ENCODE measurements at places on chromosomes 12 and 14.
A peak's percentile ranks its signal among the peaks of the same experiment; 100 is the strongest.

DNA sequence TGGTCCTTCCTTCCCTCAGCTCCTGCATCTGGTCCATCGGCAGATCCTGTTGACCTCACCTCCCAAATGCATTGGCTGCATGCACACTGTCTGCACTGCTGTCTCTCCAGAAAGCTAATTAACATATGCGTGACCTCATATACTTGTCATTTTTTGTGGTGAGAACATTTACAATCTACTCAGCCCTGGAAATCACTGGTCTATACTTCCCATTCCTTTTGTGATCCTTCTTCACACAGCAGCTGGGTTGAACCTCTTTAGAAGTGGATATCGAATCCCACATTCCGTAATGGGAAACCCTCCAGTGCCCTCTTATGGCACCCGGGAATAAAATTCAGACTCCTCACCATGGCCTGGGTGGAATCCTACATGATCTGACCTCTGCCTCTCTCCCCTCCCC lies 45.0 kb downstream of the SMOC1 start:
- DNase-seq = no peak

- no peak for DNase-seq
These were observed 310.6 kb downstream of the NPAS3 start for GRCh38 chr14:33249233-33249820.

DNA sequence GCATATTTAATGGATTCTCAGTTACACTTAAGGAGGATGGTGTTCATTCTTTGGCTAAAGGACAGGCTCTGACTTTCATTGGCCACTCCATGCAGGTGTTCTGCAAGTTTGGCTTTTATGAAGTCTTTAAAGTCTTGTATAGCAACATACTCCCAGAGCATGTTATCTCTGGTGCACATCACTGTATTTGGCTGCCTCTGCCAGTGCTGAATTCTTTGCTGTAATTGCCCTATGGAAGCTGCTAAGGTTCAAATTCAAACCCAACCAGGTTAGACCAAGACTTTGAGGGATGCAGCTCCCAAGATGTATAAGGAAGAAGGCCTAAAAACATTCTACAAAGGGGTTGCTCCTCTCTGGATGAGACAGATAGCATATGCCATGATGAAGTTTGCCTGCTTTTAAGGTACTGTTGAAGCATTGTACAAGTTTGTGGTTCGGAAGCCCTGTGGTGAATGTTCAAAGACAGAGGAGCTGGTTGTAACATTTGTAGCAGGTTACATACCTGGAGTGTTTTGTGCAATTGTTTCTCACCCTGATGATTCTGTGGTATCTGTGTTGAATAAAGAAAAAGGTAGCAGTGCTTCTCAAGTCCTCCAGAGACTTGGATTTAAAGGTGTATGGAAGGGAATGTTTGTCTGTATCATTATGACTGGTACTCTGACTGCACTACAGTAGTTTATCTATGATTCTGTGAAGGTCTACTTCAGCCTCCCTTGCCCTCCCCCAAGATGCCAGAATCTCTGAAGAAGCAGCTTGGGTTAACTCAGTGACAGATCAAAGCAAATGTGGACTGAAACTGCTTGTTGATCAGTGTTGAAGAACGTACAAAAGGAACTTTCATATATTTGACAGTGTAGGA lies 19.4 kb downstream of the TMEM116 start:
- DNase-seq = no peak

- DNase-seq = no peak
These were observed 2.1 kb upstream of the FOXG1 start for GRCh38 chr14:28764257-28765160.

- no peak for DNase-seq
These were observed 185.7 kb downstream of the KICS2 start for GRCh38 chr12:64036414-64036813.

GRCh38 chr14:102795060-102795925 lies 18.0 kb downstream of the TRAF3 start:
- peak; percentile 82 for DNase-seq

- DNase-seq = no peak
These were observed 309.6 kb upstream of the ATXN7L3B start for GRCh38 chr12:74227846-74228545.

DNA sequence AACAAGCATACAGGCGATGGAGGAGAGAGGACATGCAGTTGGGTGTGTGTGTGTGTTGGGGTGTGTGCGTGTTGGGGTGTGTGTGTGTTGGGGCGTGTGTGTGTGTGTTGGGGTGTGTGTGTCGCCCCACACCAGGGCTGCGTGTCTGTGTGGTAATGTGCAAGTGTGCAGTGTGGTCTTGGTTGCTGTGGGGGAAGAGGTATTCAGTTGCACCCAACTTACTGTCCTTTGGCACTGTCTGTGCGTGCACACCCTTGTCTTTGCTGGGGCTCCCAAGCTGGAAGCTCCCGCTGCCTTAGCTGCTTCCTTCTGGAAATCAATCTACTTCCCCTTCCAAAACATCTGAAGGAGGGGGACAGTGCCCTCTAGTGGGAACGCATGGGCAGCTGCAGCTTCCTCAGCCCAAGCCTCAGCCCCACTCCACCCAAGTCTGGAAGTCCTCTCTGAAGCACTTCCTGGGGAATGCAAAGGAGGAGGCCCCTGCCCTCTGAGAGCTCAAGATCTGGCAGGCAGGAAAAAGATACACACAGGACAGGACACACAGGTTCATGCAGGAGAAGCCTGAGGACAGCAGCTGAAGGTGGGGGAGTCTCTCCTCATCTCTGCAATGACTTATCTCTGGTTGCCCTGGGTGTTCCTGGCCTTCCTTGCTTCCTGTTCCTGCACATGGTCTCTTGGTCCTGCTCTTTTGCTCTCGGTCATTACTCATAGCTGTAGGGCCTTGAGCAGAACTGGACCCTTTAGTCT lies 13.1 kb downstream of the ASIC1 start:
- DNase-seq = peak; percentile 89

GRCh38 chr12:52835271-52836041 lies 1.3 kb upstream of the KRT79 start:
- no peak for DNase-seq

DNA sequence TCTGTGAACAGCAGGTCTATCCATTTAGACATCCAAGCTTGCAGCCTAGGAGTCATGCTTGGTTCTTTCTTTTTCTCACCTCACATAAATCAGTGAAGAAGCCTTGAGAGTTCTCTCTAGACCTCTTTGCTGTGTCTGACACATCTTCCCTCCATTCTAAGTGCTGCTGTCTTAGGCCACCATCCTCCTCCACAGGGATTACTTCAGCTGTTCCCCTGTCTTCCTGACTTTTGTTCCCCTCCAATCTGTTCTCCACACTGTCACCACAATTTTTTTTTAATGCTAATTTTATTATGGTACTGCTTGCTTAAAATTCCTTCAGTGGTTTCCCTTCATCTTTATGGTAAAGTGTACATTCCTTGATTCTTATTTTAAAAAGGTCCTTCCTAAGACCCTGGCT lies 71.8 kb downstream of the DERA start:
- no peak for DNase-seq

DNA sequence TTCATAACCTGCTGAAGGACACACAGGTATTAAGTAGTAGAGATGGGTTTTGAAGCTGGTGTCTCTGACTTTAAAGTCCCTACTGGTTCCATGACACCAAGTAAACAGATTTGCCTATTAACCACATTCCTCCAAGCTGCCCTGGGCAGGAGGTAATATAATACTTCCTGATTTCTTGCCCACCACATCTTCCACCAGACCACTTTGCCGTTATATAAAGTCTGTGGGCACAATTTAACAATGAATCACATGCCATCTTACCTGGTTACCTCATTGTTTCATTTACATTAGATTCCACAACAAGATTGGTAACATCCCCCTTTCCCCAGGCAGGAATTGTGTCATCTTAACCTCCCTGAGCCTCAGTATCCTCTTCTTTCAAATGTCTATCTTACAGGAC lies 900 bp upstream of the LRRC23 start:
- DNase-seq = no peak
